NCI-H1417 treated with DMSO at 0.1 percent for 48 hours (cell line): ENCODE measurements at places on chromosomes 2 and 18.

- no peak for DNase-seq
Measured at GRCh38 chr2:158967731-158968395, 577 bp upstream of the TANC1 start.

GRCh38 chr2:133421516-133422324 lies 146.5 kb downstream of the NCKAP5 start:
- DNase-seq = peak; percentile 1

- DNase-seq = no peak
Measured at GRCh38 chr2:159549234-159549633, 67.1 kb downstream of the BAZ2B start.

GRCh38 chr2:101625387-101625786 lies 72.1 kb upstream of the MAP4K4 start:
- no peak for DNase-seq

- DNase-seq = no peak
Measured at GRCh38 chr2:64488050-64488974, 34.4 kb downstream of the LGALSL start.

DNA sequence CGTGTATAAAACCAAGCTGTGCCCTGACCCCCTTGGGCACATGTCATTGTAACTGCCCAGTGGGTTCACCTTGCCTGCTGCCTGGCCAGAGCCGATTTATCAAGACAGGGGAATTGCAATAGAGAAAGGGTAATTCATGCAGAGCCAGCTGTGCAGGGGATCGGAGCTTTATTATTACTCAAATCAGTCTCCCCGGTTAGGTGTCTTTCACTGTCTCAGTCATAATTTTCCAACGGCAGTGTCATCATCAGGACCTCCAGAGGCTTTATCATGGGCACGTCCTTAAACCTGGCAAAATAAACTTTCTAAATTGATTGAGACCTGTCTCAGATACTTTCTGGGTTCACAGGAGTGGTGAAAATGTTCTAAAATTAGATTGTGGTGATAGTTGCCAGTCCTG lies 29.6 kb upstream of the PGAP1 start:
- DNase-seq = no peak

- no peak for DNase-seq
Measured at GRCh38 chr18:79300413-79300812, 95.3 kb upstream of the NFATC1 start.

- no peak for DNase-seq
Measured at GRCh38 chr2:196239622-196240587, 68.5 kb upstream of the STK17B start.

GRCh38 chr2:238138331-238139195 lies at the start of gene KLHL30:
KLHL30 (plus strand) TSS chr2:238138668; CDS start chr2:238140755, 2,087 bp downstream.
- DNase-seq = no peak
